ENCODE measurements at places on chromosomes 3 and 15. TPM values are rescaled to one million over a fixed set of nuclear protein-coding genes. Genes with fewer than 3 reads are reported as not detected.

Gene LRRC31
- total RNA-seq = not detected

Gene TUSC7
- total RNA-seq = not detected

Gene MYL3
- not detected for total RNA-seq

Gene ZNF609
- 11.2 TPM for total RNA-seq

Gene NANOGP8
- not detected for total RNA-seq

- peak; percentile 2 for DNase-seq
- H3K4me3 ChIP-seq = no peak overlapping the region
- H3K27me3 ChIP-seq = no peaks in the 10 kb centered on the region
- no peaks in the 10 kb centered on the region for H3K36me3 ChIP-seq
Observed at GRCh38 chr3:86702381-86702958, 288.5 kb downstream of the VGLL3 start.

DNA sequence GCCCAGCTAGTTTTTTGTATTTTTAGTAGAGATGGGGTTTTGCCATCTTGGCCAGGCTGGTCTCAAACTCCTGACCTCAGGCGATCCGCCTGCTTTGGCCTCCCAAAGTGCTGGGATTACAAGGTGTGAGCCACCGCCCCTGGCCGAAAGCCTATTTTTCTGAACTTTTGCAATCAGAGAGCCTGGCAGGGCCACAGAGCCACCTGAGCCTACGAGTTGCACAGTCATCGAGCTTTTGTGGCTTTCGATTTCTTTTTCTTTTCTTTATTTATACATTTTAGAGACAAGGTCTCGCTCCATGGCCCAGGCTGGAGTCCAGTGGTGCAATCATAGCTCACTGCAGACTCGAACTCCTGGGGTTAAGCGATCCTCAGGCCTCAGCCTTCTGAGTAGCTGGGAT is 140.4 kb downstream of the NSMCE3 start:
- no peaks in the 10 kb centered on the region for H3K4me1 ChIP-seq
- H3K27ac ChIP-seq = no peak overlapping the region
- no peaks in the 10 kb centered on the region for H3K27me3 ChIP-seq

- peaks cover 26% of the 10 kb centered on the region for H3K36me3 ChIP-seq
- DNase-seq = no peak
- H3K4me3 ChIP-seq = peak overlapping the region; percentile 80
- no peaks in the 10 kb centered on the region for H3K27me3 ChIP-seq
- H3K4me1 ChIP-seq = peaks cover 10% of the 10 kb centered on the region
Observed at GRCh38 chr15:72271895-72272212, 500 bp downstream of the PARP6 start.

DNA sequence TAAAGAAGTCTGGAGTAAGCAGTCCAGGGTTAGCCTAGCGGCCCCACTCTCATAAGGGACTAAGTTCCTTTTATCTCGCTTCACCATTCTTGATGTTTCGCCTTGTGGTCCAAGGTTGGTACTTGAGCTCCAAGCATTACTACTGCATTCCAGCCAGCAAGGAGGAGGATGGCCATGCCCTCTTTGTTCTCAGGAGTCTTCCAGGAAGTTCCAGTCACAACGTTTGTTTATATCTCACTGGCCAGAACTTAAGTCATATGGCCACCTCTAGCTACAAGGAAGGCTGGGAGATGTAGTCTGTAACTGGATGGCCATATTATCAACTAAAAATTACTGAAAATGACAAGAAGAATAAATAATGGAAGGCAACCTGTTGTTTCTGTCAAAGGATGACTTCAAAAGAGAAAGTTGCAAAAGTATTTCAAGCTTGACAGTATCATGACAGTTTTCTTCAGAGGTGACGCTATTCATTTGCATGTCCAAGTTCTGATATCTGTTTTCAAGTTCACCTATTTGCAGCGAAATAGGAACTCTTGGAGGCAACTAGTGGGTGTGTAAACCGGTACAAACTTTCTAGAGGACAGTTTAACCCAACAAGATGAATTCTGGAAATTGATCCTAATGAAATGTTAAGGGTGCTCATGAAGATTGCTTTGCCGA is 118.6 kb downstream of the PGPEP1L start:
- DNase-seq = peak; percentile 72
- H3K36me3 ChIP-seq = 0 out of 2 replicates have a peak, but pooled peaks cover 3% of the 10 kb centered on the region
- H3K4me3 ChIP-seq = no peak overlapping the region
- peaks cover 35% of the 10 kb centered on the region for H3K4me1 ChIP-seq
- no peaks in the 10 kb centered on the region for H3K27me3 ChIP-seq

GRCh38 chr3:147939839-147940238 is 530.7 kb downstream of the ZIC1 start:
- no peak overlapping the region for H3K27ac ChIP-seq
- H3K4me3 ChIP-seq = no peak overlapping the region
- no peaks in the 10 kb centered on the region for H3K27me3 ChIP-seq
- H3K4me1 ChIP-seq = peaks cover 28% of the 10 kb centered on the region

DNA sequence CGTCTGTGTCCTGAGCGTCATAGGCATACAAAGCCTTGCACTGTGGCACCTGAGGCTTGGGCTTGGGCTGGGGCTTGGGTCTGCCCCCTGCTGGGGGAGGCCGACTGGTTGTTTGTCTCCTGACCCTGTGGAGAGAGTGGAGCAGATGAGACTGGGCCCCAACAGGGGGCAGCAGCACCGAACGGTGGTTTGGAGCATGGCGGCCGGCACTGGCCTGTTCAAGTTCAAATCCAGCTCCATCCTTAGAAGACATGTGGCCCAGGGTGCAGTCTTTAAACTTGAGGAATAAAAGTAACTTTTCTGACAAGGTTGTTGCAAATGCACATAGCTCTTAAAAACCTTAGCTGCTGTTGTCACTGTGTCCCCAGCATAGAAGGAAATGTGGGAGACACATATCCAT is 33.3 kb downstream of the CCNB2 start:
- peak; percentile 32 for DNase-seq
- H3K4me1 ChIP-seq = no peaks in the 10 kb centered on the region
- H3K27me3 ChIP-seq = no peaks in the 10 kb centered on the region
- peaks cover 90% of the 10 kb centered on the region for H3K36me3 ChIP-seq

DNA sequence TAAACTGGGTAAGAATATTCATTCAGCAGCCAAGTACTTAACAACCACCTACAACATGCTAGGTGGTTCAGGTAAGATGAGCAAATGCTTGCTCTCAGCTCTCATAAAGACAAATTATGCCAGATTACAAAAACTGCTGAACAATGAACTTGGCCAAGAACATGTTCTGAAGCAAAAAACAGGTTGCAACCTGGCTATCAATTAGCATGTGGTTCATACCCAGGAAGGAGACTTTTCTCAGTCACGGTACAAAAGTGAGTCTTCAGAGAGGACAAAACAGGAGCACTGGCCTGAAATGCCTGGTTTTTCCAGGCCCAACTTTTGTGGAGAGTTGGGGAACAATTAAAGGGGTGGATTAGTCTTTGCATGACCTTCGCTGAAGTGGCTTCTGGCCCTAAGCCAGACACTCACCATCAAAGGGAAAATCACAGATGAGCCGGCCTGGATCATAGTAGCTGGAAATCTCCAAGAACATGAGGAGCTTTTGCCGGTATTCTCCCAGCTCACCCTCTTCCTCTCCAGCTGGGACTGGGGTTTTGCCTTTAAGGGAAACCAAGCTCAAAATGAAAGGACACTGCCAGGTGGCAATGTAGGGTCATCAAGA is 7.6 kb upstream of the PLA2G4F start:
- no peak overlapping the region for H3K4me3 ChIP-seq
- H3K36me3 ChIP-seq = peaks cover 95% of the 10 kb centered on the region
- H3K27me3 ChIP-seq = no peaks in the 10 kb centered on the region
- DNase-seq = no peak
- no peak overlapping the region for H3K27ac ChIP-seq

GRCh38 chr3:112751564-112752512 is 94.8 kb downstream of the CD200R1L start:
- H3K4me1 ChIP-seq = no peaks in the 10 kb centered on the region
- H3K36me3 ChIP-seq = no peaks in the 10 kb centered on the region
- no peak overlapping the region for H3K27ac ChIP-seq
- no peak for DNase-seq
- no peak overlapping the region for H3K4me3 ChIP-seq
- H3K27me3 ChIP-seq = no peaks in the 10 kb centered on the region

DNA sequence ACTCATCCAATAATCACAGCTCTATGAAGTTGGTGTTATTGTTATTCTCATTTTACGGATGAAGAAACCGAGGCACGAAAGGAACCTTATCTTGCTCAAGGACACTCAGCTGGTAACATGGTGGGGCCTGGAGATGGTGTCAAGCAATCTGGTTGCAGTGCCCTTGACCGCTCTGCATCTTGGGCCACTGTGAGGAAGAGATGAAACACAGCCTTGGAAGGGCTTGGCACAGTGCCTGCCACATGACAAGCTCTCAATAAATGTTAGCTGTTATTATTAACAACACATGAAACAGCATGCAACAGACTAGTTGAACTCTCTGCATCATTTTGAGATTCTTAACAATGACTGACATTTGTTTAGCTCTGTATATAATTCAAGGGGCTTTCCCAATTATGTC is 10.1 kb upstream of the ITGA11 start:
- no peaks in the 10 kb centered on the region for H3K36me3 ChIP-seq
- no peak overlapping the region for H3K4me3 ChIP-seq
- H3K27me3 ChIP-seq = peaks cover 11% of the 10 kb centered on the region
- no peaks in the 10 kb centered on the region for H3K4me1 ChIP-seq

GRCh38 chr3:67113802-67114407 is 115.8 kb downstream of the KBTBD8 start:
- H3K4me1 ChIP-seq = no peaks in the 10 kb centered on the region
- H3K36me3 ChIP-seq = no peaks in the 10 kb centered on the region
- peak; percentile 54 for DNase-seq
- H3K27me3 ChIP-seq = no peaks in the 10 kb centered on the region
- no peak overlapping the region for H3K4me3 ChIP-seq

DNA sequence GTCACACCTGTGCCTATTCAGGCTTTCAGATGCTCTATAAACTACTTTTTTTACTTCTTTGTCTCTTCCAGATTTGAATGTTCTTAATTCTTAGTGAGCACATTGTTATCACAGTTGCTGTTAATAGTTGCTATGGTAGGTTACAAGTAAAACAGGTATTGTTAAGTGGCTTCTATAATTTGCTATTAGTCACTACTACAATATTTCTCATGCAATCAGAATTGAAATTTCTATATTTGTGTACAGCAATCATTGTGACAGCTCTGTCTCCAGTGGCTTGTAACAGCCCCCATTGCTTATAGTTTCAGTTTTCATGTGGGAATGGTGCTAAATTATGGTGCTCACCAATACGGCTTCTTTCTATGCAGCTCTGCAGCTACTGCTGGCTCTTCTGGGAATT is 318.4 kb upstream of the GOLIM4 start:
- no peak overlapping the region for H3K27ac ChIP-seq
- no peaks in the 10 kb centered on the region for H3K36me3 ChIP-seq
- no peaks in the 10 kb centered on the region for H3K4me1 ChIP-seq
- DNase-seq = no peak
- no peaks in the 10 kb centered on the region for H3K27me3 ChIP-seq
- no peak overlapping the region for H3K4me3 ChIP-seq

GRCh38 chr3:150588027-150588830 is 14.9 kb upstream of the SELENOT start:
- H3K4me3 ChIP-seq = no peak overlapping the region
- no peak overlapping the region for H3K27ac ChIP-seq
- H3K27me3 ChIP-seq = no peaks in the 10 kb centered on the region
- no peaks in the 10 kb centered on the region for H3K4me1 ChIP-seq

- H3K27ac ChIP-seq = peak overlapping the region; percentile 100
- DNase-seq = no peak
- H3K4me1 ChIP-seq = peaks cover 52% of the 10 kb centered on the region
- no peaks in the 10 kb centered on the region for H3K27me3 ChIP-seq
- H3K36me3 ChIP-seq = no peaks in the 10 kb centered on the region
Observed at GRCh38 chr3:112654979-112655378, 14.0 kb upstream of the CCDC80 start.

DNA sequence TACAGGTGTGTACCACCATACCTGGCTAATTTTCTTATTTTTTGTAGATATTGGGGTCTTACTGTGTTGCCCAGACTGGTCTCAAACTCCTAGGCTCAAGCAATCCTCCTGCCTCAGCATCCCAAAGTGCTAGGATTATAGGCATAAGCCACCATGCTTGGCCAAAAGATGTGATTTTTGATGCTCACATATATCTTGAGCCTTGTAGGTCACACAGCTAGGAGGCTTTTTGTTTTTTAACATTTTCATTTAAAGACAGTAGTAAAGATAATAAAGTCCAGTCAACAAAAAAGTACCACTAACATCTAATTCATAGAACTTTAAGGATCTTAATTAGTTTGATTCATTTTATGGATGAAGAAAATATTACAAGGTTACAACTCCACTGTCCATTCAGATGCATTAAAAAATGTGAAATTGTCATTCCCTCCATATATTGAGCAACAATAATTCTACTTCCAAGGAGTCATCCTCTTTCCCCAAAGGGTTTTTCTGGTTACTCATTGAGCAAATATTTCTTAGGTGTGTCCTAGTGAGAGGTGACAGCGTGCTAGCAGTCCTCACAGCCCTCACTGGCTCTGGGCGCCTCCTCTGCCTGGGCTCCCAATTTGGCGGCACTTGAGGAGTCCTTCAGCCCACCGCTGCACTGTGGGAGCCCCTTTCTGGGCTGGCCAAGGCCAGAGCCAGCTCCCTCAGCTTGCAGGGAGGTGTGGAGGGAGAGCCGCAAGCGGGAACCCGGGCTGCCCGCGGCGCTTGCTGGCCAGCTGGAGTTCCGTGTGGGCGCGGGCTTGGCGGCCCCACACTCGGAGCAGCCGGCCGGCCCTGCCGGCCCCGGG is 8.3 kb upstream of the TASOR start:
- no peak for DNase-seq
- no peaks in the 10 kb centered on the region for H3K4me1 ChIP-seq
- no peak overlapping the region for H3K27ac ChIP-seq
- no peaks in the 10 kb centered on the region for H3K27me3 ChIP-seq

DNA sequence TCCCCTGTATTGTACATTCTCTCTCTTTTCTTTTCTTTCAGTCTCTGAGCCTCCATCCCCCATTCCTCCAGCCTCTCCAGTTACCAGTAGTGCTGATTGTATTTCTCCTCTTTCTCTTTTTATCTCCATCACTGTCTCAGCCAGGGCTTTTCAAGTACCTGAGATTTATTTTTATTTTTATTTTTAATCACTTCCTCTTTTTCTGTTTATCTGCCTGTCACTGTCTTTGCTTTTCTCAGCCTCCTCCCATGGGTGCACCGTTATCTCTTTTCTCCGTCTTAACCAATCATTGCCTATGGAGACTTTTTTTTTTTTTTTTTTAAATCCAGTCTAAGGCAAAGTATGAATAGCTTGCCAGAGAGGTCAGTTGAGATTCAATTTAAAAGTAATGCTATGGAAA is 359.3 kb downstream of the GAP43 start:
- H3K27me3 ChIP-seq = 0 out of 2 replicates have a peak, but pooled peaks cover 3% of the 10 kb centered on the region
- H3K27ac ChIP-seq = no peak overlapping the region
- H3K36me3 ChIP-seq = no peaks in the 10 kb centered on the region
- H3K4me1 ChIP-seq = no peaks in the 10 kb centered on the region

- no peak for DNase-seq
- no peak overlapping the region for H3K4me3 ChIP-seq
- H3K4me1 ChIP-seq = peaks cover 9% of the 10 kb centered on the region
- no peak overlapping the region for H3K27ac ChIP-seq
- H3K27me3 ChIP-seq = no peaks in the 10 kb centered on the region
Observed at GRCh38 chr3:46093327-46093942, 66.2 kb upstream of the XCR1 start.

GRCh38 chr3:45515999-45516725 is 78.4 kb upstream of the LIMD1 start:
- H3K27me3 ChIP-seq = no peaks in the 10 kb centered on the region
- no peak overlapping the region for H3K4me3 ChIP-seq
- peaks cover 39% of the 10 kb centered on the region for H3K36me3 ChIP-seq
- no peaks in the 10 kb centered on the region for H3K4me1 ChIP-seq
- no peak overlapping the region for H3K27ac ChIP-seq
- DNase-seq = no peak

- H3K4me3 ChIP-seq = no peak overlapping the region
- H3K27me3 ChIP-seq = peaks cover 7% of the 10 kb centered on the region
- H3K4me1 ChIP-seq = peaks cover 8% of the 10 kb centered on the region
- no peak for DNase-seq
- no peaks in the 10 kb centered on the region for H3K36me3 ChIP-seq
Observed at GRCh38 chr15:89501646-89502045, 5.3 kb upstream of the RHCG start.

Data from SJSA1 (cell line).